ENCODE measurements at places on chromosomes 1 and 21.

DNA sequence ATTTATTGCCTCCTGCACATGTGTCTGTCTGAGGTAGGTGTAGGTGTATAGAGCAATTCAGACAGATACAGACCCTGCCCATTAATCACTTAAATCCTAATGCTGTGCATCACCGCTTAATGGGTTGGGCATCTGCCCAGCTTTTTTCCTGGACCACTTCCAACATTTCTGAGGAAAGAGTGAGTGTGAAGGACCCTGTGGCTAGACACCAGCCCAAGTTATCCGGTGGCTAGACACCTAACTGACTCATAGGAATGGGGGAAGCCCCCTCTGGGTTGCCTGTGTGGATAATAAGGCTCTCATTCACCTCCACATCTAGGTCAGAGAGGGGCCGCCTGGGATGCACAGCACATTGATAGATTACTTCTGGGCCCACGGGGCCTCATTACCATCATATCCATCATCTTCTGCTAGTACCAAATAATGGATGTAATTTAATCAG, 121.1 kb upstream of the RAVER2 start:
- no peak overlapping the region for H3K27ac ChIP-seq
- H3K4me3 ChIP-seq, result no peak overlapping the region
- peaks cover 3% of the 10 kb centered on the region for H3K27me3 ChIP-seq
- H3K36me3 ChIP-seq, result no peaks in the 10 kb centered on the region

DNA sequence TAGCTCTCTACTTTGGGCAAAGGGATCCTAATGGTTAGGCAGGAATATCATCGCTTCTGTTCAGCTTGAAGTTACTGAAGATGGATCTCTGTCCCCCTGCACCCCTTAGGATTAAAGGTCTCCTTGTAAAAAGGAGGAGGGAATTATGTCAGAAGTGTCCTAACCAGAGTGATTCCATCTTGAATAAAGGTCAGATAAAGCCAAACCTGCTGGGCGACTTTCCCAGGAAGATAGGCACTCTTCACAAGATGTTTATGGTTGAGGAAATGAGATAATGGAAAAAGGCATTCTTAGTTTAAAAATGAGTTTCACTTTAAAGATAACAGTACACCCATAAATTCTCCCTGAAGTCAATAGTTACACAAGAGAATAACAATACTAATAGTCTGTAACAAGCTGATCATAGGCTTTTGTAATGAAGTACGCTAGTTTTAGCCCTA, 1.7 kb upstream of the NENF start:
- H3K4me3 ChIP-seq, result no peak overlapping the region
- H3K36me3 ChIP-seq, result no peaks in the 10 kb centered on the region
- no peak overlapping the region for H3K27ac ChIP-seq
- DNase-seq, result no peak
- H3K4me1 ChIP-seq, result peaks cover 20% of the 10 kb centered on the region

GRCh38 chr1:205429762-205430695, 8.2 kb upstream of the LEMD1 start:
- no peak for DNase-seq
- H3K27ac ChIP-seq, result peak overlapping the region; percentile 20
- peaks cover 7% of the 10 kb centered on the region for H3K4me1 ChIP-seq
- H3K27me3 ChIP-seq, result peaks cover 9% of the 10 kb centered on the region
- H3K36me3 ChIP-seq, result no peaks in the 10 kb centered on the region
- H3K4me3 ChIP-seq, result peak overlapping the region; percentile 90

GRCh38 chr1:21547876-21548275, 38.7 kb downstream of the ALPL start:
- H3K4me1 ChIP-seq, result no peaks in the 10 kb centered on the region
- H3K27me3 ChIP-seq, result peaks cover 2% of the 10 kb centered on the region
- no peaks in the 10 kb centered on the region for H3K36me3 ChIP-seq
- H3K27ac ChIP-seq, result no peak overlapping the region
- H3K4me3 ChIP-seq, result no peak overlapping the region

DNA sequence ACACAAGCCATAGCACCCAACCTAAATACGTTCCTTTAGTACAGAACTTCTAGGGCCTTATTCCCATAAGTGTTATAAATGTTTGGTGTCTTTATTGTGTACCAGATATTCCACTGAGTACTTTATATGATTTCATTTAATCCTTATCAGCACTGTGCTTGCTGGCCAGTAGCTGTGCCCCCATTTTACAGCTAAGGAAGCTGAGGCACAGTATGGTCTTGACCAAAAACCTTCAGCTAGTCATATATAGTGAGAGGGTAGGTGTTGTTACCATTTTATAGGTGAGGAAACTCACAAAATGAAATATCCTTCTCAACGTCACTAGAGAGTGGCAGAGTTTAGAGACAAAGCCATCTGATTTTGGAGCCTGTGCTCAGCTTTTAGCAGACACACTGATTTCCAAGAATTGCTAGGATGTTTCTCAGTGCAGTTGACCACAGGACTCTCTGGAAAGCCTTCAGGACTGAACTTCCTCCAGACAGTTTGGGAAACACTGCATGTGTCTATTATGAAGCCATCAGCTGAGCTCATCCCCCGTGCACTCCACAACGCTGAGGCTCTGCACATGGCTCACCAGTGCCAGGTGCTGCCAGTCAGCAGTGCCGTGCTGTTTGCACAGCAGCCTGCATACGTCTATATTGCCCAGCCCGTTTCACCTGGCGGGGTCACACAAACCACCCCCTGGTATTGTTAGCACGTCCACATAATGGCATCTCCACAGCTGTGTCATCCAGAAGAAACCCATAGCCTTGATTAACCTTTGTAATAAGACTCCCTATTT, 15.4 kb downstream of the NPPA start:
- H3K4me1 ChIP-seq, result no peaks in the 10 kb centered on the region
- peaks cover 9% of the 10 kb centered on the region for H3K27me3 ChIP-seq
- no peak overlapping the region for H3K4me3 ChIP-seq
- DNase-seq, result no peak
- H3K36me3 ChIP-seq, result peaks cover 47% of the 10 kb centered on the region
